Memory B cell (primary cell): ENCODE measurements at places on chromosomes 13 and 19.

DNA sequence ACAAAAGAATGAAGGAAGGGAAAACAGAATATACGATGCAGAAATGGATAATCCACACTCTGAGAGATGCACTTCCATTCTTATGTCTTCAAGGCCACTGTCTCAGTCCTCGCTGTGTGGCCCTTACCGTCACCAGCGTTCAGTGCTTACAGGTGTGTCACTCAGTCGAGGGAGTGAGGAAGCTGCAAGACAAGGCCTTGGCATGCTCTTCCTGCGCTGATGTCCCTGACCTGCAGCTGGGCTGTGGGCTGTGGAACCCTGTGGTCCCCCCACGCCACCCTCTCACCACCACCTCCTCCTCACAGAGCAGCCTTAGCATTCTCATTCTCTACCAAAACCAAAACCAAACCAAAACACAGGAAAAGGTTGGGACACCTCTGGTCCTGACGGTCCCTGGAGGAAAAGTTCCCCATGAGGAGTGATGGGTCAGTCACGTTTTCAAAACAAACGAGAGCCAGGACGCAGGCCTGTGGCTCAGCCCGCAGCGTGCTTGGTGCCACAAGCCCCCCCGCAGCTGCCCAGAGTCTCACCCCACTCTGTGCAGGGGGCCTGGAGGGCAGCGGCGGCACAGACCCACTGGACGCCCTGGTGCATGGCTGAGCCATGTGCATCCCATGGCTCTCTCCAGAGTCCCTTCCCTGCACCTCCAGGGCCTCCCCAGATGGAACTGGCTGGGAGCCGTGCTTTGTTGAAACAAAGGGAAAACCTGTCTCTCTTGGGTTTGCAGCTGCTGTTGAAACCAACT lies 48.2 kb upstream of the GPR183 start:
- H3K36me3 ChIP-seq = peaks cover 13% of the 10 kb centered on the region
- peaks cover 68% of the 10 kb centered on the region for H3K4me1 ChIP-seq
- H3K27ac ChIP-seq = peak overlapping the region; percentile 100
- DNase-seq = no peak
- peak overlapping the region; percentile 72 for H3K4me3 ChIP-seq

DNA sequence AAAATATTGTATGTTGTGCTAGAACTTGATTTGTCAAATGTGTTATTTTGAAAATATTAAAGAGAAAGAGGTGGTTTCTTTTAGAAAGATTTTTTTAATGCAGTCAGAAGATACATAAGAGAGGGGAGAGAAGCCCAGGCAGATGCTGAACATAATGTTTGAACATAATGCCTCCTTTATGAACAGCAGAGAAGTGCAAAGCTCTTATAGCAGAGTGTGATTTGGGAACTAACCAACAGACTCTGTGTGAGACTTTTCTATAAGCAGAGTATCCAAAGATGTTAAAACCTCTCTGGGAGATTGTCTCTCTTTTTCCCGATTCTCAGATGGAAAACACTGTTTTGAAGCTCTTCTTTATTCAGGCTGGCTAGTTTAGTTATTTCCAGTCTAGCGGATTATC lies 1274.1 kb upstream of the SPRY2 start:
- no peaks in the 10 kb centered on the region for H3K36me3 ChIP-seq
- H3K27ac ChIP-seq = no peak overlapping the region
- DNase-seq = no peak
- H3K4me3 ChIP-seq = no peak overlapping the region

DNA sequence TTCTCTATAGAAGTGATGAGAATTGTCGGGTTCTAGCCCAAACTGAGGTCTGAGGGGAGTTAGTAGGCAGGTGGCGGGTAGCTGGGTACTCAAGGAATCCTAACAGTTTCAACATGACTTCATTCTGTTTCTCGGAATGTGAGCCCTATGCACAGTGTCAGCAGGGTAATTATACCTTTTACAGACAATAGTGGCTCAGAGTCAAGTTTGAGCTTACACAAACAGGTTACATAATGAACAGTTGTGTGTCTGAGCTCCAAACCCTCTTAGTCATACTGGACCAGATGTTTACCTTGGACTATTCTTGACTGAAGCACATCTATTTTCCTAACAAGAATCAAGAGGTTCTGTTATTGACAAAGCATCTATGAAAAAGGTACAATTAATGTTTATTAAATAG lies 1066.7 kb upstream of the PCDH20 start:
- H3K27me3 ChIP-seq = no peaks in the 10 kb centered on the region
- no peaks in the 10 kb centered on the region for H3K36me3 ChIP-seq
- H3K27ac ChIP-seq = no peak overlapping the region
- H3K4me3 ChIP-seq = no peak overlapping the region

GRCh38 chr13:29677627-29678026 lies 82.1 kb upstream of the SLC7A1 start:
- no peaks in the 10 kb centered on the region for H3K4me1 ChIP-seq
- peaks cover 14% of the 10 kb centered on the region for H3K27me3 ChIP-seq
- H3K4me3 ChIP-seq = no peak overlapping the region
- DNase-seq = no peak
- no peaks in the 10 kb centered on the region for H3K36me3 ChIP-seq

GRCh38 chr19:20964798-20965197 lies 41.7 kb downstream of the ZNF85 start:
- no peaks in the 10 kb centered on the region for H3K36me3 ChIP-seq
- H3K27me3 ChIP-seq = peaks cover 1% of the 10 kb centered on the region
- H3K4me3 ChIP-seq = no peak overlapping the region
- peaks cover 8% of the 10 kb centered on the region for H3K4me1 ChIP-seq
- no peak for DNase-seq

DNA sequence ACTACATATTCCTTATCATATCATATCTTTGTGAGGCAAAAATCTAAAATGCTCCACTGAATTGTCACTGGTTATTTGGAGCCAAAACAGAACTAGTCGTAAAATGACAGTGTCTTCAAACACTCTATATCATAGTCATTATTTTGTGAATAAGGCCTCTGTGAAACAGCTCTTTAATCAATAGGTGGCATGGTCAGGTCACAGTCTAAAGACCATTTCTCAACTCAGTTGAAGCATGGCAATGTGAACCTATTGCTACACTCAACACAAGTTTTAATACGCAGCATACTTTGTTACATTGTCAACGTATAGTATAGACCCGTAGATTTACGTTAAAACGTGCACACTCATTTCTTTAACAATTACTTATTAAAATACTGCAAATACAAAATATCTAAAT lies 131.3 kb upstream of the PCDH20 start:
- H3K4me1 ChIP-seq = no peaks in the 10 kb centered on the region
- H3K36me3 ChIP-seq = no peaks in the 10 kb centered on the region

DNA sequence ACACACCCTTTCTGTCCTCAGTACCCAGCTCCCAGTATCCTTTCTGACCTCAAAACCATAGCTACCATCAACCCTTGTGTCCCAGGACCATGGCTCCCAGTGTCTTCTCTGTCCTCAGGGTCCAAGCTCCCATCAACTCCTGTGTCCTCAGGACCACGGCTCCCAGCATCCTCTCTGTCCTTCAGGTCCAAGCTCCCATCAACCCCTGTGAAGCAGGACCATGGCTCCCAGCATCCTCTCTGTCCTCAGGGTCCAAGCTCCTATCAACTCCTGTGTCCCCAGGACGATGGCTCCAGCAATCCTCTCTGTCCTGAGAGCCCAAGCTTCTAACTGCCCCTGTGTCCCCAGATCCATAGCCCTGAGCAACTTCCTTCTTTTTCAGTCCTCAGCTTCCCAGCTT lies 1.7 kb upstream of the CADM4 start:
- H3K36me3 ChIP-seq = peaks cover 5% of the 10 kb centered on the region
- no peak overlapping the region for H3K27ac ChIP-seq
- peaks cover 15% of the 10 kb centered on the region for H3K4me1 ChIP-seq
- peaks cover 28% of the 10 kb centered on the region for H3K27me3 ChIP-seq

- no peak overlapping the region for H3K4me3 ChIP-seq
- H3K4me1 ChIP-seq = peaks cover 16% of the 10 kb centered on the region
- H3K27me3 ChIP-seq = no peaks in the 10 kb centered on the region
- no peak overlapping the region for H3K27ac ChIP-seq
- peaks cover 29% of the 10 kb centered on the region for H3K36me3 ChIP-seq
These were observed 59.1 kb downstream of the DOCK9 start for GRCh38 chr13:98918771-98919170.

DNA sequence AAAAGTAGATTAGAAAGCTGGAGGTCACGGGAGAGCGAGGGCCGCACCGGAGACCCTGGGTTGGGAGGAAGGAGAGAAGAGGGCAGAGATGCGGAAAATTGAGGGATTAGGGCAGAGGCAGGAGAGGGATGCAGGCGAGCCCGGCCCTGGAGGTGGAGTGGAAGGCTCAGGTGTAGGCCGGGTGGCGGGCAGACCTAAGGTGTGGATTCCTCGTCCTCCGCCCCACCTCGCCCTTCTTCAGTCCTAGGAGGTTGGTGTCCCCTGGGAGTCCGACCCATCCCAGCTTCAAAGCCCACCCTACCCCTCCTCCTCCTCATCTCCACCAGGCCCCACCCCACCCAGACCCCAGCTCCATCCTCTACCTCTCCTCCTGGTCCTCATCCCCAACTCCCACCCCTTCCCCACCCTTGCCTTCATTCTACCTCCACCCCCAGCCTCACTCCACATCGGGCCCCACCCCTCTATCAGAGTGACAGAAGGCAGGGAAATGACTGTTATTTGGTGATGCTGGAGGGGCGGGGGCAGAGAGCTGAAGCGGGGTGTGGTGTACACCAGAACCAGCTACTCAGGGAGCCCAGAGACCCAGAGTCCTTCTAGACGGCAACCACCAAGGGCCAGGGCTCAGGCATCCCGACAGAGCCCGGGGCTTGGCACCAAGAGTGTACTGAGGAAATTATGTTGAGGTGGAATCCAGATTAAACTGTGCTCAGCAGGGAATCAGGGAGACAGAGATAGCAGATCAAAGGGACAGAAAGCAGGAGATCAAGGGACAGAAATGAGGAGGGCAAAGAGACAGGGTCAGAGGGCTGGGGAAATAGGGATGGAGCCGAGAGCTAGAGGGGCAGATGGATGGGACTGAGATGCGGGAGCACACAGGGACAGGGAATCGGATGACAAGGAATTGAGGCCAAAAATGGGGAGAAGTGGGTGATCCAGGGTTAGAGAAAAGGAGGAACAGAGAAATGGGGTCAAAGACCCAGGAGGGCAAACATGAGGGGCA lies 6.4 kb downstream of the ERFL start:
- peaks cover 5% of the 10 kb centered on the region for H3K36me3 ChIP-seq
- H3K27ac ChIP-seq = no peak overlapping the region
- H3K27me3 ChIP-seq = peaks cover 16% of the 10 kb centered on the region
- peaks cover 16% of the 10 kb centered on the region for H3K4me1 ChIP-seq
- H3K4me3 ChIP-seq = peak overlapping the region; percentile 31

GRCh38 chr13:109723046-109723445 lies 63.3 kb downstream of the IRS2 start:
- H3K27ac ChIP-seq = no peak overlapping the region

DNA sequence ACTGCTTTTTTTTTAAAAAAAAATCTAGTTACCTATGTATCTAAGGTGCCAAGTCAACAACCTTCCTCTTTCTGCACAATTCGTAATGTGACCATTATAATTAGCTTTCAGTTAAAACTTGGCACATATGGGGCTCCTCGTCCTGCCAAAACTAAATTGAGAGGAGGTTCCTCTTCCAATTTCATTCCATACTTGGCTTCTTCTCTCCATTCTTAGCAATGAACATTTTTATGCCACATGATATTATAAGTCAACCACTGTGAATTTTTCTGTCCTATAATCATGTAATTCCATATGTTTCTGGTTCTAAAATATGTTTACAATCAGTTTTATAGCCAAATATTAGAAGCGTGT lies 177.0 kb downstream of the DCLK1 start:
- H3K27ac ChIP-seq = no peak overlapping the region
- no peaks in the 10 kb centered on the region for H3K36me3 ChIP-seq

GRCh38 chr13:33261387-33262061 lies 24.0 kb downstream of the STARD13 start:
- H3K27me3 ChIP-seq = peaks cover 5% of the 10 kb centered on the region
- DNase-seq = no peak
- no peaks in the 10 kb centered on the region for H3K4me1 ChIP-seq
- no peak overlapping the region for H3K27ac ChIP-seq
- no peak overlapping the region for H3K4me3 ChIP-seq

GRCh38 chr19:14305706-14306105 lies 75.5 kb upstream of the ADGRE5 start:
- no peak overlapping the region for H3K27ac ChIP-seq
- H3K27me3 ChIP-seq = peaks cover 3% of the 10 kb centered on the region
- no peak overlapping the region for H3K4me3 ChIP-seq
- H3K4me1 ChIP-seq = peaks cover 8% of the 10 kb centered on the region

DNA sequence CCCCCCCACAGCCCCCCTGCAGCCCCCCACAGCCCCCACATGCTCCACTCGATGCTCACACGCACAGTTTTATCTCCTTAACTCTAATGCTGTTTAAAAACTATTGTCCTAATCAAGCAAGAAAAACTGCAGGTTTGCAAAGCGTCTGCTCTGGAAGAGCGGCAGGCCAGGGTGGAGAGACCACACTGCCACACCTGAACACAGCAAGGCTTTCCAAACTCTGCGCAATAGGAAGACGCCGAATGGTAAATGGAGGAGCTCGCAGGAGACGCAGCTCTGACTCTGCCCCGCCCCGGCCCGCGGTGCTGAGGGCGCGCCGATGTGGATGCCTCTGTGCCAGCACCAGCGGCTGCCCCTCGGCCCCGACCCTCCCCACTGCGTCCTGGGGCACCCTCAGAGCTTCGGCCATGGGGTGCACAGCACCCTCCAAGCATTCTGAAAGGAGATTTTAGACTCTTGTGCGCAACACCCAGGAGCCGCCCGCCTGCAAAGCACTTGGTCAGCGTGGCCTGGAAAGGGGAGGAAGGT lies 32.4 kb downstream of the RASA3 start:
- H3K4me1 ChIP-seq = peaks cover 42% of the 10 kb centered on the region
- no peaks in the 10 kb centered on the region for H3K27me3 ChIP-seq
- H3K27ac ChIP-seq = peak overlapping the region; percentile 86
- H3K4me3 ChIP-seq = peak overlapping the region; percentile 62
- DNase-seq = no peak

DNA sequence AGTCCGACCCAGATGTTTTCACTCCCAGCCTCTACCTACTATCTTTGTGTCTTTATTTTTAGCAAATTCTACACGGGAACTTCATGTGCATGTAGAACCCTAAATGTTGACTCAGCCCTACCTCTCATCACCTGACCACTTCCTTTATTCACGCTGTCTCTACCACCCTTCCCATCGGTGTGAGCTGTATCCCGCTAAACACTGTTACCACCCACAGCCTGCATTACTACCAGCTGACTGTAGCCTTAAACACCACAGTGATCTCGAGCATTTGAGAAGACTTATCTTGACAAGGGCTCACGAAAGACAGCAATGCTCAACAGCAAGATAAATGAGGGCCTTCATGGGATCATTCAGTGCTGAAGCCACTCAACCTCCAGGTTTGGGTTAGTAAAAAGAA lies 15.1 kb downstream of the NCR1 start:
- no peak overlapping the region for H3K4me3 ChIP-seq
- peaks cover 7% of the 10 kb centered on the region for H3K27me3 ChIP-seq
- DNase-seq = no peak
- no peak overlapping the region for H3K27ac ChIP-seq
- H3K4me1 ChIP-seq = peaks cover 3% of the 10 kb centered on the region

DNA sequence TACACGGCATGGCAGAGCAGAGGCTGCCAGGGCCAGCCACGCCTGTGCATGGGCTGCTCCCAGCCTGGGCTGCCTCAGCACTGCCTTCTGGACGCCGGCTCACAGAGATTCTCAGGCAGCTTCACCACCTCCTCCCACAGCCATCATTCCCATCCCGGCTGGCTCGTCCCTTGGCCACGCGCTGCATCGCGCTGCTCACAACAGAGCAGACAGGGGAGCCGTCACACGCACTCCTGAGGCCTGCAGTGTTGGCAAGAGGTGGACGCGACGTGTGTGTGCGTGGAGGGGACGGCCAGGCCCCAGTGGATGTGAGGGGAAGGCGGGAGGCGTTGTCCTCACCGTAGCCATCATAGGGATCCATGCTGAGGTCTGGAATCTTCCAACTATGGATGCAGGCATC lies 7.6 kb upstream of the PRKD2 start:
- H3K4me1 ChIP-seq = peaks cover 40% of the 10 kb centered on the region
- H3K36me3 ChIP-seq = peaks cover 32% of the 10 kb centered on the region
- no peak overlapping the region for H3K27ac ChIP-seq
